ENCODE measurements at places on chromosomes 4 and X. TPM values are rescaled to one million over a fixed set of nuclear protein-coding genes. Genes with fewer than 3 reads are reported as not detected.

CNOT6L gene
- polyA plus RNA-seq, result 10.6 TPM

RHOXF2 gene
- polyA plus RNA-seq, result not detected

IDS gene
- 43.8 TPM for polyA plus RNA-seq

ZNF630 gene
- 2.3 TPM for polyA plus RNA-seq

TMEM255A gene
- 0.69 TPM for polyA plus RNA-seq

MMAA gene
- polyA plus RNA-seq, result 12.3 TPM

KIT gene
- polyA plus RNA-seq, result 1.2 TPM

FGFR3 gene
- polyA plus RNA-seq, result 14.0 TPM

GSX2 gene
- not detected for polyA plus RNA-seq

CXCL1 gene
- polyA plus RNA-seq, result 13.2 TPM

CT47A1 gene
- polyA plus RNA-seq, result not detected
